ENCODE measurements at places on chromosomes 3 and 15.

- DNase-seq = no peak
Observed at GRCh38 chr3:89002191-89002590, 105.2 kb upstream of the EPHA3 start.

- DNase-seq = no peak
Observed at GRCh38 chr3:59084583-59084982, 34.8 kb upstream of the CFAP20DC start.

- DNase-seq = no peak
Observed at GRCh38 chr15:73908030-73908821, 18.0 kb upstream of the LOXL1 start.

DNA sequence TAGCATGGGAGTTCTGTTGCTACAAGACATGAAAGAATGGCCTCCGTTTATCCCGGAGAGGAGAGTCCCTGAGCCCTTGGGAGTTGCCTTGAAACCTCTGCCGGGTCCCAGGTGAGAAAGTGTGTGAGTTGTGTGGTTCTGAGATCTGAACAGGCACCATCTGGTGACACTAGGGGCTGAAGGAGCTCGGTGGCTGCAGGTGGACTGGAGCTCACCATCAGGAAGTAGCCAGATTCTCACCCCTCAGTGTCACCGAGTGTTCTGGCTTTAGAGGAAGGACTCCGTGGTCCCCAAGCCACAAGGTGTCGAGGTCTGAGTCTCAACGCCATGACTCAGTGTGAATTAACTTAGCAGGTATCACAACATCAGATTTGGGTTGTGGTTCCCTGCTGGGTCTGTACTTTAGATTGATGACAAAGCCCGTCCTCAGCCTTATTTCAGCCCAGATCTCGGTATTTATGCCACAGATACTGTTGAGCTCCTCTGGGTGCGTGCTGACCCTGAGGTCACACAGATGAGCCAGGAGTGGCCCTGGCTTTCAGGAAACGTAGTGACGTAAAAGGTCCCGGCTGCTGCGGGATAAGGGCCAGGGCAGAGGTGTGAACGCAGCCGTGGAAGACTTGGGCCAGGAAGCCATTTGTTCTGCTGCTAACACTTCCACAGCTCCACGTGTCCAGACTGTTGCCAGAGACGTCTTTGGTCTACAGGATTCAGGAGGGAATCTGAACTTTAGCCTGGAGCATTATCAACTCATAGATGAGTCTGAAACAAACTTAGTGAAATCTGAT is 54.4 kb downstream of the PGPEP1L start:
- DNase-seq = no peak

- no peak for DNase-seq
Observed at GRCh38 chr15:96121086-96121920, 209.2 kb upstream of the NR2F2 start.

DNA sequence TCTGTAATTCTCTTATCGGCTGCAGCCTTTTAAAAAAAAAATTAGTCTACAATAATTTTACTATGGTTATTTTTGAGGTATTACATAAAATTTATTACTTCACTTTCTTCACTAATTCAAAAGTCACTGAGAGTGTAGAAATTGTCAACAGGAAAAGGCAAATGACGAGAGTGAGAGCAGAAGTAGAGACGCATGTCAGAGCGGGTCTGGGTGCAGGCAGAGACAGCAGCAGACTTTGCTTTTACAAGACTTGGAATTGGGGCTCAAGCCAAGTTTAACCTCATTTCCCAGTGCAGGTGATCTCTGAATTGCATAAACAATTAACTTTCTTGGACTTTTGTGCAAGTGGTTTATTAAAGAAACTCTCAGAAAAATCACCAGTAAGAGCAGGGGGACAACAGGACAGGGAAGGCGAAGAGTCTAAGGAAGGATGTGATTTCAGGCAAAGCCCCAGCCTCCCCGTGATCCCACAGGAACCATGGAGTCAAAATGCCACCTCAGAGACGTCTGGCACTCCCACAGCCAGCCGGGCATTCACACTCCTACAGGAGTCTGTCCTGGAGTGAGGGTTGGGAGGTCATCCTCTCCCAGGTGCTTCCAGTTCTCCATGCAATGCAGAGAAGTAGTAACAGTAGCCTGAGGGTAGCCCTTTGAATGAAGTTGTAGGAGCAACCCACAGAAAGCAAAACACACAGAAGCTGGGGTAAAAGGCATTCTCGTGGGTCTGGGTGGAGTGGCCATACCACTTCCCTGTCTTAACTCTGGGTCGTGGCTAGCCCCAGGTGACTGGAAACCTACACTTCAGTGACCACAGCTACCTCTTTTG is 274.0 kb upstream of the TGFBR2 start:
- no peak for DNase-seq

- no peak for DNase-seq
Observed at GRCh38 chr15:66291816-66292570, 1.4 kb upstream of the DIS3L start.

GRCh38 chr15:83358972-83359564 is 74.6 kb upstream of the BNC1 start:
- DNase-seq = no peak

- peak; percentile 74 for DNase-seq
Observed at GRCh38 chr15:81160312-81161159, 26.5 kb downstream of the CFAP161 start.

DNA sequence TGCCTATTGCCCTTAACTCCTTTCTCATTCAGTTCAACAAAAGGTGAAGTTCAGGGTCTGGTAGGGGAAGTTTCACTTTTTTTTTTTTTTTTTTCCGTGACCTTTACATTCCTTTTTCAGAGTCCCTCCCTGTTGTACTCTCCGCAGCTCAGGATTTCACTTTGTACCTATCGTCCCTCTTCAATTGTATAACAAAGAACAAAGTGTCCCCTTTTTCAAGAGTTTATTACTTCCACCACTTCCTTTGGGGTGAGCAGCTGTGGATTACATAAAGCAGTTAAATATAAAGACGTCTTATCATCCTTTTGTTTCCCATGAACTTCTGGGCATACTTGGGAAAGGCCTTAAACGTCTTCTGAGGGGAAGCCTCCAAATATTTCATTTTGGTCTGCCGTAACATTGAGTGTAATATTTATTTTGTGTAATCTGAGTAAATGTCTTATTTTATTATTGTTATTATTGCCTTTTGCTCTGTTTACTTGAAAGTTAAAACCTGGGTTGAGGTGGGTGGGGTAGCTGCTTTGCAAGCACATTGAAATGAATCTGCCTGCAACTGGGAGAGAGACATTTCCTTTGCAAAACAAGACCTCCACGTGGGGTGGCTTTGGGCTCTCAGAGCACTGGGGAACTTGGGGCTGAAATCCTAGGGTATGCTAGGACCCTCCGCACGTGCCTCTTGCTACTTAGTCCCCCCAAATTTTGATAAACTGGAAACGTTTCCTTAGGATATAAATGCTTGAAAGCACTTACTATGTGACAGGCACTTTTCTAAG is 169.4 kb downstream of the MCTP2 start:
- no peak for DNase-seq

All from HS-5 (cell line).